ENCODE measurements at places on chromosomes 11 and 22.

DNA sequence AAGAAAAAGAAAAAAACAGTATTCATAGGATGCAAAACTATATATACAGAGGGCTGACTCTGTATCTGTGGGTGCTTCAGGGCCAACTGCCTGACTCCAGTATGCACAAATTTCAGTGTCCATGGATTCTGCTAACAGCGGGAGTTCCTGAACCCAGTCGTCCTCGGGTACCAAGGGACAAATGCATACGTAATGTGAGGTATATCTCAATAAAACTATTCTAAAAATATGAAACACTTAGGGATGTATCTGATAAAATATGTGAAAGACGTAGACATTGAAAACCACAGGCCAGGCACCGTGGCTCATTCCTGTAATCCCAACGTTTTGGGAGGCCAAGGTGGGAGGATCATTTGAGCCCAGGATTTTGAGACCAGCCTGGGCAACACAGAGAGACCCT, 13.9 kb upstream of the COMT start:
- no peak for DNase-seq

GRCh38 chr11:105142167-105142566, 2.6 kb upstream of the CARD18 start:
- DNase-seq, result no peak

- no peak for DNase-seq
Measured at GRCh38 chr11:37088573-37088910, 490.5 kb upstream of the RAG2 start.

DNA sequence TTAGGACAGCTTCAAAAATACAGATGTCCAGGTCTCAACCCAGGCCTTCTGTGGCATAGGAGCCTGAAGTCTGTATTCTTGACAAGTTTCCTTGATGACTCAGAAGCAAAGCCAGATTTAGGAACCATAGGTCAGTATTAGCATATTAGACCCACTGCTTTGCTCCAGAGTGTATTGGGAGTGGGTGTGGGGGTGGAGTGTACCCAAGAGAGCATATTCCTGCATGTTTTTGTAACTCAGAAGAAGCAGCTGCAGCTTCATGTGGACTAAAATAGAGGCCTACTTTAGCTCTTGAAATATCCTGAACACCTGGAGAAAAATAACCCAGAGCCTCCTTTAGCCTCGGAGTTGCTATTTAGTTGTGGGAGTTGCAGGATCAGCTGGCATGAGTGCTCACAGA, 106.7 kb downstream of the CCDC81 start:
- no peak for DNase-seq

Data from stimulated activated CD8-positive, alpha-beta memory T cell treated with anti-CD3 and anti-CD28 coated beads, Interleukin-7, amount 100 ng/mL, for 24 hours (primary cell).